NB4 (cell line): ENCODE measurements at places on chromosomes 7 and 10.

DNA sequence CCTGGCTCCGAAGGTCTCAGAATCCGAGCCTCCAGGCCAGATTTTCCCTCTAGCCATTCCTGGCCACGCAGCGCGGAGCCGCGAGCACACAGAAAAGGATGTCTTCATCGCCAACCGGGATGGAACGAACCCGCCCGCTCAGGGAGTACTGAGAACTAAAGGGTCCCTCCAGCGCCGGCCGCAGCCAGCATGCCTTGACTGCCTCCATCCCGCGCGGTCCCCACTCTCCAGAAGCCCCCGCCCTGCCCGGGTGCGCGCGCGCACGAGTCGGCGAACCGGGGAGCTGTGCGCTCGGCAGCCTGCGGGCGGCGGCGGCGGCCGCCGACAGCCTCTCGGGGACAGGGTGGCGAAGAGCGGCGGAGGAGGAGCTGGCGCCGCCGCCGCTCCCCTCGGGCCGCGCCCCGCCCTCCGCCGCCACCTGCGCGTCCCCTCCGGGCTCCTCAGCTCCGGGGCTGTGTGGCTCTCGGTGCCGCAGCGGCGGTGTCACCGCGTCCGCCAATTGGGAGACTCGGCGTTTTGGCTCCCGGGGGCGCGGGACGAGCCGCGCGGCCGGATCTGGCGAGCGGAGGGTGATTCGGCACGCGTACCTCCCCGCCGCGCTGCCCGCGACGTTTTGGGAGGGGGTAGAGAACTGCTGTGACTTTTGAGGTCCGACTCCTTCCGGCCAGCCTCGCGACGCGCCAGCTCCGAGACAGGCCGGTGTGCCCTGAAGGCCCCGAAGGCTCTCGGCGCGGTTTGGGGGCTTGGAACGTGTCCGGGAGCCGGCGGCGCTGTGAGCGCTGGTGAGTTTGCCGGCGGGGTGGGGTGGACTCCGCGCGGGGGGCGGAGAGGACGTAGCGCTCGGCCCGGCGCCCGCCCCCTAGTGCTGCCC lies 453 bp upstream of the GALNT17 start:
- DNase-seq, result no peak

- DNase-seq, result peak; percentile 76
These were observed 27.6 kb downstream of the CHCHD3 start for GRCh38 chr7:133054162-133054840.

DNA sequence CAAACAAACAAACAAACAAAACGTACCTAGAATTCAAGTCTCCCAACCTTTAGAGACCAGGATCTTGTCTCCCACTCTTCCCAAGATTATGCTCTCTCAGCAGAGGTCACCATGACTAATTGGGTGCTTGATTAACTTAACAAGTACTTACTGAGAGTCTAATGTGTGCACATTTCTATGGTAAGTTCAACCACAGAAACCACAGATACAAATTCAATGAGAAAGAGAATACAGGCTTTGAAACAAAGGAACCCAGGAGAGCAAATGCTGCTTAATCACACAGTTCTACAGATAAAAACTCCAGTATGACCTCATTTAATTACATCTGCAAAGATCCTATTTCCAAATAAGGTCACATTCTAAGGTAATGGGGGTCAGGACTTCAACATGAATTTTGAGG lies 142.8 kb downstream of the DNAJC1 start:
- peak; percentile 9 for DNase-seq

DNA sequence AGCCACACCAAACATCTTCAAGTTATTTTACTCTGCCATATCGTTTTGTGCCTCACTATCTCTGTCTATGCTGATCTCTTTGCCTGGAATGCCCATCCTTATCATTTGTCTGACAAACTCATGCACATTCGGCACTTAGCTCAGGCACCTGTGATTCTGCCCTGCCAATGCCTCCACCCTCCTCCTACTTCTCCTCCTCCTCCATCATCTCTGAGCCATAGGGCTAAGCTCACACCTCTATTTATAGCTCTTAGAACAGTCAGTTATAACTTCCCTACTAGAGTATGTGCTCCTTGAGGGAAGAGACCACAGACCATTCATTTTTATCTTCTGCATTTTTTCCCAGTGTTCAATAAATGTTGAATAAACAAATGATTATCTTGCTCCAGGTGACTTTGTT lies 51.2 kb upstream of the CDK13 start:
- no peak for DNase-seq

- DNase-seq, result no peak
These were observed 28.8 kb upstream of the HECTD2 start for GRCh38 chr10:91381257-91381891.

DNA sequence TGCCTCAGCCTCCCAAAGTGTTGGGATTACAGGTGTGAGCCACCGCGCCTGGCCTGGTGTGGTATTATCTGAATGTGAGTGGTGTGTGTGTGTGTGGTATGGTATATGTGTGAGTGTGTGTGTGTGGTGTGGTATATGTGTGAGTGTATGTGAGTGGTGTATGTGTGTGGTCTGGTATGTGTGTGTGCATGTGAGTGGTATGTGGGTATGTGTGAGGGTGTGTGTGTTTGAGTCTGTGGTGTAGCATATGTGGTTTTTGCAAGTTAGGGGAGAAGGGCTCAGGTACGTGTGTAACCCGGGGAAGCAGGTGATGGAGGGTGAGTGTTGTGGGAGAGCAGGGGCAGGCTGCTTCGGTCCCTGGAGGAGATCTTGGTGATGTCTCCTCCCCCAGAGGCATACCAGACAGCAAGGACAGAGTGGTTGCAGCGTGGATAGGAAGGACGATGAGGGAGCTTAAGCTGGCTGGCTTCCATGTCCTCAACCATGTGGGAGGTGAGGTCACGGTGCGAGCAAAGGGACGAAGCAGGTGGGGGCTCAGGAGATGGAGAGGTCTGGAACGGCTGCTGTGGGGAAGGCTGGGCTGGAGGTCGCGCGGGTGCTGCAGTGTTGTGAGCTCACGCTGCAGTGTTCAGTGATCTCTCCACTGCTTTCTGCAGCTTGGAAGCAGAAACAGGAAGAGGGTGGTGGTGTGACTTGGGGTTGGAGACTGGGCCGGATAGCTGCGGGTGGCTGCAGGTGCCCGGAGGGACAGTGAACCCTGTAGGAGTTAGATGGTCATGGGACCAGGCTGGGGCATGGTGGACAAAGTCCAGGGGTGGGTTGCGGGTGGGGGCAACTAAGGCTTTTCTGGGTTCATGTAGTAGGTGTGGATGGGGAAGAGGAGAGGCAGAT lies 5.0 kb downstream of the ZYX start:
- DNase-seq, result peak; percentile 81
